Breast epithelium (tissue), 4 donors: ENCODE measurements at places on chromosomes 5 and 9.

DNA sequence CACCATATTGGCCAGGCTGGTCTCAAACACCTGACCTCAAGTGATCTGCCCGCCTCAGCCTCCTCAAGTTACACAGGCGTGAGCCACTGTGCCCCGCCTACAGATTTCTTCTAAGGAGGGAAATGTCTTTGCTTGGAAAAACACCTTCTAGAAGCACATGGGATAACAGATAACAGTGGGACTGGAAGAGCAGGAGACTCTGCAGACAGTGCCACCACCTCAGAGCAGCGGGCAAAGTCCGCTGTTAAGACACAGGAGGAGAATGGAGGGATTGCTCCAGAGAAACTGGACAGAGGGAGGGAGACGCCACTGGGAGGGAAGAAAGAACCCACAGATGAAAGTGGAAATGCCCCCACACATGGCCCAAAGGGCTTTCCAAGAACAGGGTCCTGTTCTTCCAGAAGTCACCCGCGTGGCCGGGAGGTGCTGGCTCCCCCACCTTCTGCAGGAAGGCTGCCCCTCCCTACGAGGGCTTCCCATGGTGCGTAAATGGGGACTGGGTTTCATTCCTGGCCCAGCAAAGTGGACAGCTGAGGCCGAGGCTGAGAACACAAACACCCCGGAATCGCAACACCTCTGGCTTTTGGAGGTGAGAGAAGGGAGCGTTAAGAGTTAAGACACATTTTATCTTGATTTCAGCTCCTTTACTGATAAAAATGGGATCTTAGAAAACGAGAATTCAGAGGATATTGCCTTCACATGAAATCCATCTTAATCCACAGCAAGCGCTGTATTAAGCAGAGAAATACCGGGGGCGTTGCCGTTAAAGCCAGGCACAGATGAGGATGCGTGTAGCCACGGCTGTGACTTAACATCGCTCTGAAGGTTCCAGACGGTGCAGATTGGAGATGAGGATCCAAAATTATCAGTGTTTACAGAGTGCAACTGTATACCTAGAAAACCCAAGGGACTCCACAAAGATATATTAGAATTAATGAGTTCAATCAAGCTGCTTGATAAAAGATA, 11.2 kb downstream of the ADAMTS2 start:
- no peak for DNase-seq

GRCh38 chr9:93536874-93537273, 39.5 kb upstream of the PHF2 start:
- DNase-seq, result no peak

- DNase-seq, result no peak
These were observed 1.2 kb upstream of the TJP2 start for GRCh38 chr9:69172895-69173294.

DNA sequence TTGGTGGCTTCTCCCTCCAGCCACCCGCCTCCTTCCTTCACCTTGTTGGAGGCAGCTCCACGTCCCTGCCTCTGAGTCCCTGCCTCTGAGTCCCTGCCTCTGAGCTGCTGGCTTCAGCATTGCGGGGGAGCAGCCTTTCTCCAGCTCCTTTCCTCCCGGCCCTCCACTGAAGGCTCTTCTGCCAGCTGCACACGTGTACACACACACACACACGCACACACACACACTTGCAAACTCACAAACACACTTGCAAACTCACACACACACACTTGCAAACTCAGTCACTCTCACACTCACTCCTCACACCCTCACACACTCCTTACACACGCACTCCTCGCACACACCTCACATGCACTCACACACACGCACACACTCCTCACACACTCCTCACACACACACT, 45.1 kb downstream of the C9orf50 start:
- no peak for DNase-seq

DNA sequence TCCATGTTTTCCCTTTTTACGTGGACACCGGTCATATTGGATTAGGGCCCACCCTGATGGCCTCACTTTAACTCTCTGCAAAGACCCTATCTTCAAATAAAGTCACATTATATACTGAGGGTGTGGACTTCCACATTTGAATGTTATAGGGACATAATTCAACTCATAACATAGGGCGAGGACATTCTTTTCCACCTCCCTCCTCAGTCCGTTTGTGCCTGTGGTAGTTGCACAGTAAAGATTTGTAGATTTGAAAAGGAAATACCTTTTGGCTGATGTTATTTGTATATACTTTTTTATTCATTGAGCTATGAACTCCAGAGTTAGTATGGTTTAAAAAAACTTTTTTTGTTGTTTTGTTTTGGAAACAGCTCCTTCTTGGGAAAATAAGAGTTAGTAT, 51.0 kb upstream of the DHFR start:
- DNase-seq, result no peak

- DNase-seq, result no peak
These were observed 56.8 kb upstream of the KCNMB1 start for GRCh38 chr5:170445936-170446335.

DNA sequence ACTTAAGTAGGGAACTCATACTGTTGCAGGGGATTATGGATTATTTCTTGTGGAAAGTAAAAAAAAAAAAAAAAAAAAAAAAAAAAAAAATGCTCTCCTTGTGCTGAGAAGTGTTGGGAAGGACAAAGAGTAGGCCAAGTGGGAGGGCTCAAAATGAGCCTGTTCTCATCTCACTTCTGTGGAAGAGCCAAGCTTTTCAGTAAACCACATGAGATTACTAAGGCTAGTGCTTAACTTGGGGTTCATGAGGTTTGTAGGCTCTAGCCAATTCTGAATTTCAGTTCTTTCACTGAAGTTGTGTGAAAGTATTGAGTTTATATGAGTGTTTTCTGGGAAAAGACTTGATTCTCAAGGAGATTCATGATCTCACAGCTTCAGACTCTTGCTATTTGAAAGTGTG, 23.0 kb upstream of the CEP78 start:
- DNase-seq, result no peak

DNA sequence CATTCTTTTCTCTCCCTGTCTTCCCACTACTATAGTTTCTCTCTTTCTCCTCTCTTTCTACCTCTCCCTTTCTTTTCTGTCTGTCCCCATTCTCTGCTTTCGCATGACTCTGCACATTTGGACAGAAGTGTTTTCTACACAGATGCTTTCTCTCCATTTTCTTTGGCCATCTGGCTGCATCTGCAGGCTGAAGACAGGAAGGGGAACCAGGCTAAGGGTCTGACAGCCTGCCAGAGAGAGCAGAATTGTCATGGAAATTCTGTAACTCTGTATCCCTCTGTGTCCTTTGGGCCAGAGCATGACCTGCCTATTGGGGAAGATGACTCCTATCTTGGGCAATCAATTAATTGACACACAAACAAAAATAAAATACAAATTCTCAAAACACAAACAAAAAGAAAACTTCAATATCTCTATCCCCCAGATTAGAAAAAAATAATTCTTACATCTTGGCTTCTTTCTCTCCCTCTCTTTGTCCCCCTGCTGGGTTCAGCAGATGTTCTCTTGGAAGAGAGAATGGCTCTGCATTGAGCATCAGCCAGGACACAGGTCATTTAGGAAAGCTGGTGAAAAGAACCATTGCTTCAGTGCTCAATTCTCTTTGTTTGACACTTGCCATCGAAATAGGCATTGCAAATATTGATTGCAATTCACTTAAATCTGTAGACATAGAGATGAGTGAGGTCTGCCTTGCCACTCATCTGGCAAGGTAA, 415.9 kb upstream of the KLF4 start:
- DNase-seq, result no peak

- DNase-seq, result no peak
These were observed 8.5 kb downstream of the PTGS1 start for GRCh38 chr9:122379340-122379739.

- DNase-seq, result no peak
These were observed 351.4 kb upstream of the FTMT start for GRCh38 chr5:121500310-121500709.

GRCh38 chr9:72144756-72145492, 4.3 kb upstream of the GDA start:
- DNase-seq, result no peak

DNA sequence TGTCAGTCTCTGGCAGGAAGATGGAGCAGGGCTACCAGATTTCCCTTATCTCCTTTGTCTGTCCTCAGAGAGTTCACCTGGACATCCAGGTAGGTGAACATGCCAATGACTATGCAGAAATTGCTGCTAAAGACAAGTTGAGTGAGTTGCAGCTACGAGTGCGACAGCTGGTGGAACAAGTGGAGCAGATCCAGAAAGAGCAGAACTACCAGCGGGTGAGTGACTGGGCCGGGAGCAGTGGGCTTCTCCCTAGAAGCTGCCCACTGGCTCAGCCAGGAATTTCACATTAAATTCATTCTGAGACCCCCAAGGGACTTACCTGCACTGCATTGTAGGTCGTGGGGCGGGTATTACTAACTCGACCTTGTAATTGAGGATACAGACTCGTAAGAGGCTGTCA, 2.1 kb downstream of the TMED9 start:
- no peak for DNase-seq

DNA sequence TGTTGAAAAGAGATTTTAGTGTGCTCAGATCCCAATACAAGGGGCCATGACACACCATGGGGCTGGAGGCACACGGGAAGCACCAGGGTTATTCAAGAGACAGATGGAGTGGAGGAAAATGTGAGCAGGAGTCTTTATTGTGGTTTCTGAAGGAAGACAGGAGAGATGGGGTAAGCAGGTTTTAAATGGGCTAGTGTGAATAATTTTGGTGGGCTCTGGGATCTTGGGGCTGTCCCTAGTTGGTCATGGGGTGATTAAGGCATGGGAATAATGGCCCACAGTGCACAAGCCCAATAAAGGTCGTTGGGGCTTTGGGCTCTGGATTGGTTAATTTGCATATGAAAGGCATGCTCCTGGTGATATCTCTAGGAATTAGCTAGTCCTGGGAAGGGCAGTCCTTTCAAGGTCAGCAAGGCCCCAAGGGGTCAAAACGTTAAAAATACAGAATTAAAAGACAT, 3.6 kb upstream of the SCGB3A2 start:
- DNase-seq, result no peak

DNA sequence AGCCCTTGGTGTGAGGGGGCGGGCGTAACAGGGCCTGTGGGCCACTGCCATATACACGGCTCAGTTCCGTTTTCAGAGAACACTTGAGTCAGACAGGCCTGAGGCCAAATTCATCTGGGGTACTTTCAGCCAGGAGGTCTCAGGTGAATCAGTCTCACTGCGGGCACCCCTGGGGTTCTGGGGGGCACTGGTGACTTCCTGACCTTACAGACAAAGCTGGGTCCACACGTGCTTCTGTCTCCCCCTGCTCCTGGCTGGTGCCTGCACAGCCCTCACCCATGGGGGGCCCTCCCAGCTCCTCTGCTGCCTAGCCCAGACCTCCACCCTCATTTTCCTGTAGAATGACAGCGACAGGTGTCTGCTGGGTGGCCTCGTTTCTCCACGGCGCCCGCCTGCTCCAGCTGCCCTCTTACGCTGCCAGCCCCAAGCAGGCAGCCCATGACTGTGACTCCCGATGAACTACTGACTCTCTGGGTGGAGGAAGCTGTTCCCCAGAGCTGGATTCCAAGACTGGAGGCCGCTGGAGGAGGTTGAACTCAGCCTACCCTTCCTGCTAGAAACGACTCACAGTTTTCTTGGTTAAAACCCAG, 374.1 kb upstream of the IRX4 start:
- no peak for DNase-seq

- DNase-seq, result no peak
These were observed 207.6 kb upstream of the DMRTA1 start for GRCh38 chr9:22238809-22239684.

GRCh38 chr9:95495961-95496360, 20.8 kb downstream of the PTCH1 start:
- DNase-seq, result no peak

DNA sequence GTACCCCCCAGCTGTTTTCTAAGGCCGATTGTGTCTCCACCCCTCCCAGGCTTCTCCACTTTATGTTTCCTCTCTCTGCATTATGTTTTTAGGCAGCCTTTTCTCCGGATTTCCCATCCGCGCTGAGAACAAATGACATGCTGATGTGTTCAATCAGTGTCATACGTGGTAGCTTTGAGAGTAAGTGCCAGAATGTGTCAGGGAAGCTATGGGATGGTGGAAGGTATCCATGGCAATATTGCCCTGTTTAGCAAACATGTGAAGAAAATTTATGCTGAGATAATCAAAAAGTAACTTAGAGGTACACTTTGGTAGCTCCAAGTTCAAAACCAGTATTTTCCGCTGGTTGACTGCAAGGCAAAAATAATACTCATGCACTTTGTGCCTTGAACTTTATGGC, 36.6 kb upstream of the LECT2 start:
- no peak for DNase-seq

- DNase-seq, result no peak
These were observed 348.8 kb upstream of the TNC start for GRCh38 chr9:115466756-115467155.

GRCh38 chr5:60229691-60230185, 336.2 kb upstream of the PDE4D start:
- no peak for DNase-seq

DNA sequence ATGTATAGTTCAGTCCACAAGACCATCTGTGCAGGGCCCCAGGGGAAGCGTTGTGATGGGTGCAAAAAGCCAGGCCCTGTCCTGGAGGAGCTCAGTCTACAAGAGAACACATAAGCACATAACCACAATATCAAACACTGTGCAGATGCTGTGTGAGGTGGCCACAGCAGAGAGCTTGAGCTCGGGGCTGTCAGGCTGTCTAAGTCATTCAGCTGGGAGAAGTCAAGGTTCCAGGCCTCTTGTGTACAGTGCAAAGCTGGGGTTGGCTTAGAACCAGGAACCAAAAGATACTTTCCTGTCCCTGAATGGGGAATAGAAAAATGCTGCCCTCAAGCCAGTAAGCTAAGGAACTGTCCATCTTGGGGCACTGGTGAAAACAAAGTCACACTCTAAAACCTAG, 75.0 kb downstream of the PRDM6 start:
- DNase-seq, result no peak

GRCh38 chr9:113399646-113400200, 1.4 kb downstream of the ALAD start:
- DNase-seq, result no peak

DNA sequence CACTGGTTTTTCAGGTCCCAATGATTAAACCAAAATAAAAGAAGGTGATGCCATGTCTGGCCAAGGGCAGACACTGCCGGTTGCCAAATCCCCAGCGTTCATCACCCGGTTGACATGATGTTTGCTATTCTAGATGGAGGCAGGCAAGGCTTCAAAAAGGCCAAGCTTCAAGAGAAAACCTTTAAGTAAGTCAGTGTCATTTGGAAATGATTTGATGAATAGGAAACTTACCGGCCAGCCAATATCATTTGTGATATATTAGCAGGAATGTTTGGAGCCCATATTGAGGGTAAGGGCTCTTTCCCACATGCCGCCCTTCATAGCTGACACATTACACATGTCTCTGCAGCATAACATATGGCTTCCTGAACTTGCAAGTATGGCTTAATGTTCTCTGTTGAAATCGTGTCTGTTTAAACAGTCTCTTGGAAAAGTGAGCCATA, 89.5 kb upstream of the TTC23L start:
- no peak for DNase-seq

DNA sequence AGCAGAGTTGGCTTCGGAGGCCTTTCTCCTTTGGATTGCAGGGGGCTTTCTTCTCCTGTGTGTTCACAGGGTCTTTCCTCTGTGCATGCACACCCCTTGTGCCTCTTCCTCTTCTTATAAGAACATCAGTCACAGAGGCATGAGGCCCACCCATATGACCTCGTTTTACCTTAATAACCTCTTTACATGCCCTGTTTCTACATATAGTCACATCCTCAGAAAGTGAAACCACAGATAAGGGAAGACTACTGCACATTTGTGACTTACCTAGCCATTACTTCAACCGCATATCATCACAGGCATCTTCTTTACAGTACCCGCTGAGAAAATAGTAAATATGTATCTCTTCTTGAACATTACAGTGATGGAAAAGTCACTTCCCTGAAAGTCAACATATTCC, 204.9 kb upstream of the TARS1 start:
- no peak for DNase-seq
